ENCODE measurements at places on chromosomes 12 and 14.

- no peak for DNase-seq
Observed at GRCh38 chr14:29671034-29671433, 256.6 kb downstream of the PRKD1 start.

- no peak for DNase-seq
Observed at GRCh38 chr12:76692846-76693245, 71.1 kb upstream of the ZDHHC17 start.

DNA sequence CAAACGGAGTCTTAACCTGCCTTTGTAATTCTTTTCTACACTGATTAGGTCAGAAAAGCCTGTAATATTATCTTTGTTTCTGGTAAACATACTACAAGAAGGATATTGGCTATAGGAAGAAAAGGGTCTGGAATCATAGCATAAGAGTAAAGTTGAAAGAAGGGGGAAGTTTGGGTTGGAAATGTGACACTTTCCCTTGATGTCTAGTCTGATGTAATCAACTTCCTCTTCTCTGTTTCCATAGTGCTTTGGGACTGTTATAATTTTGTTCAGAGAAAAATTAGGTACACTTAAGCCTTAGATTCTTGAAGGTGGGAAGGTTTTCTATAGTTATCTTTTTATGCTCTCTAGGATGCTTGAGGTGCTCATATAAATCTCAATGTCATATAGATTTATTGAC, 322.2 kb downstream of the AEBP2 start:
- DNase-seq: no peak

DNA sequence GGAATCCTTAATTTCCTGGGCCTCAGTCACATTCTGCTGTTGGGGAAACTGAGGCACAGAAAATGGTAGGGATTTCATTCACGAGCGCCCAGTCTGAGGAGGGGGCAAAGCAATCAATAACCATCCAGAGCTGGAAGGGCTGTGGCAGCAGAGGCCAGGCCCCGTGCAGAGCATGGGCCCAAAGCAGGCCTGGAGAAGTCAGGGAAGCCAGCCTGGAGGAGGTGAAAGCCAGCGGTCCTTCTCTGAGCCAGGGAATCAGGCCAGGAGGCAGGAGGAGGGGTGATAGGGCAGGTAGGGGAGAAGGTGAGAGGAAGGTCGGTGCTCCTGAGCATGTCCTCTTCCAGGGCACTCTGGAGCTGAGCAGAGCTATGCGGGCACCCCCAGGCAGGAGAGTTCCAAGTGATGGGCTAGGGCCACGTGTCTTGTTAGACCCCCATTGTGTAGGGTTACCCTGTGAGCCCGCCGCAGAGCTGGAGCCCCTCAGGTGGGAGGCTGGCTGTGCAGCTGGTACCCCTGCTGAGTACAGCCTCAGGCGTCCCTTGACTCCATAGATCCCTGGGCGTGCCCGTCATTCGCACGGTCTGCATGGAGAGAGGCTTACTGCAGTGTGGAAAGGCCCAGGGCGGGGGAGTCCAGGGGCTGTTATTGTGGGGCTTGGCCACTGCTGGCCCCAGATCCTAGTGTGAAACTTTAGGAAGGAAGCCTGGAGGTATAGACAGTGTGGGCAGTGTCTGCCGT, 4.8 kb downstream of the TNFAIP2 start:
- DNase-seq: no peak

DNA sequence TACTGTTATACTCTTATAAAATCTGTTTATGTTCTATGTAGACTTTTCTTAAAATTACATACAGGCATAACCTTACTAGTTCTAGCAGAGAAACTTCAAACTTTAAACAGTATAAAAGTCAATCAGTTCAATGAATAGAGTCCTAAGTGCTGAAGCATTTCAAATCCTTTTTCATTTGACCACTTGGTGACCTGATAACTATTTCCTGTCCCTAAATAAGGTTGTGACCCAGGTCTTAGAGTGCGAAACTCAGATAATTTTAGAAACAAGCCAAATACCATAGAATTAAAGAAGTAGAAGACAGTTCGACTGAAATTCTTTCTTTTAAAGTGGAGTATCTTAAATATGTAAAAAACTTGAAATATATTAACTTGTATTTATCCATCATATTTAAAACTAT, 96.2 kb upstream of the ALX1 start:
- no peak for DNase-seq

DNA sequence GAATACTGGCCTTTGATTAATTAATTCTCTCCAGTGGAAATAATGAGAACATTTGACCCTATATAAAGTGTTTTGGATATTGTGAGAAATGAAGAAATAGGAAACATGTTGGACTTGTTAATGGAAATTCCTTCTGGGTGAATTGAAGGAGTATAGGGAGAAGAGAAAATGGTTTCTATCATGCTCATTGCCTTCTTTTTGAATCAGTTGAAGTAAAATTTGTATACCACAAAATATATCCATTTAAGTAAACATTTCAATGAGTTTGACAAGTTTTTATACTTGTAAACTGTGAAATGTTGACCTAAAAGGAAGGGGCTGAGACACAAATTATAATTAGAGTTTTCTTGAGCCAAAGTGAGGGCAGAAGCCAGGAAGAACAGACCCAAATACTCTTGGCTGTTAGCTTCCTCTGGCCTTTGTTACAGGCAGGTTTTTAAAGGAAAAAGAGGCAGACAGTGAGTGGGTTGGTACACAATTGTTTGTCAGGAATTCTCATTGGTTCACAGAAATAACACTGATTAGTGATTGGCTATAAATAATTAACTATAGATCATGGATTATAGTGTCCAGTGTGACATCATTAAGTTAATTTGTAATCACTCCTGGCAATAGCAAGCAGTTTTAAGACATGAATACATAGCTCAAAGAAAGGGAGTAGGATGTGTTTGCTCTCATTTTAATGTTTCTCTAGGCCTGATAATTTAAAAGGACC, 826 bp downstream of the ZNF705A start:
- DNase-seq: no peak

- no peak for DNase-seq
Observed at GRCh38 chr12:21949036-21949435, 7.8 kb upstream of the ABCC9 start.

DNA sequence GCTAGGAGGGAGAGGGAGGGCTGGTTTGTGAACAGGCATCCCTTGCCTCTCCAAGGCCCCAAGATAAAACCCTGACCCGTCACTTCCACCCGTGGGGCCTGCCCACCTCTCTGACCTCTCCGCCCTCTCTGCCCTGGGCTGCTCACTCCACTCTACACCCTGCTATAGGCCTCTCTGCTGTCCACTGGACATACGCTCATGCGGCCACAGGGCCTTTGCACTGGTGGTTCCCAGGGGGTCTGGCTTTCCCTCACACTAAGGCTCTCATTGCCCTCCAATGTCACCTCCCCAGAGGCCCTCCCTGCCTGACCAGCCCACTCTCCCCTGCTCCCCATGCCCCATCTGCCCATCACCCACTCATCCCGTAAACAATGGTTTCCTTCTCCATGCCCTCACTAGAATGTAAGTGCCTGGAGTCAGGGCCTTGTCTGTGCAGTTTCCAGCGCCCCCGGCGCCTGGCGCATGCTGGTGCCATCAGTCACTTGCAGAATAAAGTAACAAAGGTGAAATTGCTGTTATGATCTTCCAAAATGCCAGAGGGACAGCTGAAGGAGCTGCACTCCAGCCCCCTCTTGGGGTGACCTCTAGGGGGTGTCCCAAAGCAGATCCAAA, 73.6 kb downstream of the RFLNA start:
- DNase-seq: no peak

- DNase-seq: no peak
Observed at GRCh38 chr12:122096591-122097149, 18.1 kb downstream of the MLXIP start.

DNA sequence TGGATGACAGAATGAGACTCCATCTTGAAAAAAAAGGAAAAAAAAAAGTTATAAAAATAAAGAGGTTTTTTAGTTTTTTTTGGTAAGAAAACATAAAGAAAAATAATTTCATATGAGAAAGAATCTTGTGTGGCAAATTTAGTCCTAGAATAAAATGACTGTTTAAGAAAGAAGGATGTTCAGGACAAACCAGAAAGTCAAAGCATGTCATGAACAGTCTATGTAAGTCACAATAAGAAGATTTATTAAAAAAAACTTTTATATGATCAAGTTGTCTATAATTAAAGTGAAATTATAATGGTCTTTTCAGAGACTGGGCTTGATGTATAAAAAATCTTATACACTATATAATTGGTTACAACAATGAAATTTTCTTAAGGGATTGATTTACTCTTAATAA, 68.1 kb upstream of the HECTD1 start:
- no peak for DNase-seq

DNA sequence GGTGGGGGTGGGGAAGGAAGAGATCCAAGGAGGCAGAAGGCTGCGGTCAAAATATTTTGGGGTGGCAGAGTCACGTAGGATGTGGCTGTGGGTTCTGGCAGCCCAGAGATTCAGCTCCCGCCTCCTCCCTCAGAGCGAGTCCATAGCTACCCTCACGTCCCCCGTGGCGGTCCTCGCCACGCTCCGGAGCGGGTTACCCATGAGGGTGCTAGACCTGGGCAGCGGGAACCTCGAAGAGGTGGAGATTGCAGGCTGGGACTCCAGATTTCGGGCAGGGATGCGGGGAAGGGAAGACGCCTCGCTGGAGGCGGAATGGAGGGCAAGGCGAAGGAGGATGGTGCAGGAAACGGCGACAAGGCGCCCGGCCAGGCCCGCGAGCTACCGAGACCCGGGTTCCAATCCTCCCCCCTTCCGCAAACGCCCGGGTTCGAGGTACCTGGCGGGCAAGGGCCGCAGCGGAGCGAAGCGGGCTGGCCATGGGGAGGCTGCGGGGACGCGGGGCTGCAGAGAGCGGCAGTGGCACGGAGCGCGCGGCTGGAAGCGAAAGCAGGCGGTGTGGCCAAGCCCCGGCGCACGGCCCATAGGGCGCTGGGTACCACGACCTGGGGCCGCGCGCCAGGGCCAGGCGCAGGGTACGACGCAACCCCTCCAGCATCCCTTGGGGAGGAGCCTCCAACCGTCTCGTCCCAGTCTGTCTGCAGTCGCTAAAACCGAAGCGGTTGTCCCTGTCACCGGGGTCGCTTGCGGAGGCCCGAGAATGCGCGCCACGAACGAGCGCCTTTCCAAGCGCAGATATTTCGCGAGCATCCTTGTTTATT, 46.2 kb downstream of the BCAT1 start:
- no peak for DNase-seq

GRCh38 chr14:93535537-93535936, 104.8 kb downstream of the UNC79 start:
- DNase-seq: no peak

- no peak for DNase-seq
Observed at GRCh38 chr14:87041290-87042020, 951.5 kb downstream of the GALC start.

DNA sequence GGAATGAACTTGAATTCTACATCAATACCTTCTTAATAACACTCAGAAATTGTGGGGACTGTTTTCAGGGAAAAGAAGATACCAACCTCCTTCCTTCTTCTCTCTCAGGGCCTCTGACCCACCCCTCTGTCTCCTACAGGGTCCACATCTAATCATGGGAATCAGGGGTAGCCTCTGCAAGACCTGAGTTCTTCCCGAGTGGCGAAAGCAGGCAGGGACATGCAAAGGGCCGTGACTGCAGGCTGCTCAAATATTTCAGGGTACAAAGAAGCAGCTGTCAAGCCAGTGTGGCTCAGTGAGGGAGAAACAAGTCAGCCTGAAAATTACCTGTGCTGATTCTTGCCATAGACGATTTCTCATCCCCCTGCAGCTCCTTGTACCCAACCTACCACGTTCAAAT, 123.1 kb upstream of the PARP11 start:
- DNase-seq: no peak

- DNase-seq: no peak
Observed at GRCh38 chr14:22073801-22074200, 400.2 kb upstream of the OR4E1 start.

- DNase-seq: no peak
Observed at GRCh38 chr14:90610346-90611040, 205.7 kb downstream of the TTC7B start.

DNA sequence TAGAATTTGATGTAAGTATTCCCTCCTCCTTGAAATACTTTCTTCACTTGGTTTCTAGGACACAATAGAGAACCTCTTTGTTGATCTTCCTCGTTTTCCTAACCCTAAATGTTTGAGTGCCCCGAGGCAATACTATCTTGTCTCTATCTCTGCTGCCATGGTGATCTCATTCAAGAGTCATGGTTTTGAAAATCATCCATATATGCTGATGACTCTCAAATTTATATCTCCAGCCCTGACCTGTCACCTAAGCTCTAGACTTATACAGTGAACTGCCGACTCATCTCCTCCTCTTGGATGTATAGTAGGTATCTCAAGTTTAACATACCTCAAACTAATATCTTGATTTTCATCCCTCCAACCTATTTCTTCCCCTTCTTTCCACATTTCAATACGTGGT, 71.4 kb downstream of the RIC8B start:
- no peak for DNase-seq

DNA sequence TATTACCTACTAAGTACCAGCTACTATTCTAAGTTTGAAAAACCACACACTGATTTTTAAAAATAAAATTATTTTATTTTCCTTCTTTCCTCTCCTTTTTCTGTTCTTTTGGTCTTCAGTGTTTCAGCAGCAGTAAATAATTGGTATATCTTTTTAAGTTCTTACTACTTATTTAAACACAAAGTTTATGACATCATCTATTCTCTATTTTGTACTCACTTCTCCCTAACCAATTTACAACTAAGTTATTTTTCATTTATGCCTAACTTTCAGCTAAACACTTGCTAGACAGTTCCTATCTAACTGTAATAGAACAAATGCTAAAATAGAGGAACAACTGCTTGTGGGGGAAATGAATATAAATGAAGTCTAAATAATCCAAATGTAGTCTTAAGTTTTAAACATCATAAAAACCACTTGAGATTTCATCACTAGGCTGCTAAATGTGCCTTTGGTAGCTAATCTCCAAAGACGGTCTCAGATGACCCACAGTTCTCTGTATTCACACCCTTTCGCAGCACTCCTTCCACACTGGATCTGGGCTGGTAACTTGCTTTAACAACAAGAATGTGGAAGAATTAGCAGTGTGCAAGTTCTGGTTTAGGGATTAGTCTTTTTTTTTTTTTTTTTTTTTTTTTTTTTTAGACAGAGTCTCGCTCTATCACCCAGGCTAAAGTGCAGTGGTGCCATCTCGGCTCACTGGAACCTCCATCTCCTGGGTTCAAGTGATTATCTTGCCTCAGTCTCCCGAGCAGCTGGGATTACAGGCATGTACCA, 41.0 kb downstream of the TFCP2 start:
- no peak for DNase-seq
